ENCODE measurements at places on chromosomes 13 and 19.
A peak's percentile ranks its signal among the peaks of the same experiment; 100 is the strongest.

DNA sequence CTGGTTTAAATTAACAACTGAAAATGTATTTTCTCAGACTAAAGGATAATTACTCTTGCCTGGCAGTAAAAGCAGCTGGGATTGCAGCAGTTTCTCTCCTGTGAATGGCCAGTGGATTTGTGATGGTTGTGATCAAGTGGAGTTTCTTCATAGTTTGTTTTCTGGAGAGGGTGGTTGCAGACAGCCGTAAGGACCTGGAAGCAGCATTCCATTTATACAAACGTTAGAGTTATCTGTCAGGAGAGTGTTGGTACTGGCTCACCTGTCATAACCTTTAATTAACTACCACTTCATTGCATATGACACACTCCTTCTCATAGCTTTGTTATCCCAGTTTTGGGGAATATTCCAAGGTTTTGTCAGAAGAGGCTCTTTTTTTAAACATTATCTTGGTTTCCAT is 258.4 kb upstream of the SLC10A2 start:
- peak; percentile 11 for DNase-seq

DNA sequence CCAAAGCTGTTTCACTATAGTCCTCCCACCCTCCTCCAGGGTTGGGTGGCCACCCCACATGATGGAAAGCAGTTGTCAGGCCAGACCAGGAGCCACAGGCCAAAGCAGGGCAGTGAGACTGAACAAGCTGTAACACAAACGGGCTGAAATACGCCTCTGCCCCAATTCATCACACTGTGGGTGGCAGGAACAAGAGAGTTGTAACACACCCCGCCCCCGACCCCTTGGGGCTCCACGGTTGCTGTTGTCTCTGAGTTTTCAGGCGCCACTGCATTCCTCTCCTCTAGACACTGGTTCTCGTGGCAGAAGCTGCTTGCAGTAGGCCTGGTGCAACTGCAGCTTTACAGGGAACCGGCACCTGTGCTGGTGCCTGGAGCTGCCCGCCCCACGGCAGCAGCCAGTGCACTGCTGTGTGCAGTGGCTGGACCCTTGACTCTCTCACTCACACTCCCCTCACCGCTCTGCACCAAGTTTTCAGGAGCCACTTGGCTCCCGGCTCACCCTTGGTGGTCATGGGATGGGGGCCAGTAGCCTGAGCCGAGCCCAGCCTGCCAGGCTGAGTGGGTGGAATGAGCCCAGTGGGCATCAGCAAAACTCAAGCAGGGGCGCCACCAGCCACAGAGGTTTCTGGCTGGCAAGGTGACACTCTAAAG is 1314.5 kb upstream of the MIR17HG start:
- DNase-seq, result no peak

GRCh38 chr13:91169321-91170050 is 178.0 kb upstream of the MIR17HG start:
- DNase-seq, result no peak

- peak; percentile 22 for DNase-seq
Observed at GRCh38 chr19:45103156-45103507, 10.2 kb downstream of the PPP1R37 start.

- no peak for DNase-seq
Observed at GRCh38 chr13:46170268-46170667, 11.7 kb downstream of the LCP1 start.

DNA sequence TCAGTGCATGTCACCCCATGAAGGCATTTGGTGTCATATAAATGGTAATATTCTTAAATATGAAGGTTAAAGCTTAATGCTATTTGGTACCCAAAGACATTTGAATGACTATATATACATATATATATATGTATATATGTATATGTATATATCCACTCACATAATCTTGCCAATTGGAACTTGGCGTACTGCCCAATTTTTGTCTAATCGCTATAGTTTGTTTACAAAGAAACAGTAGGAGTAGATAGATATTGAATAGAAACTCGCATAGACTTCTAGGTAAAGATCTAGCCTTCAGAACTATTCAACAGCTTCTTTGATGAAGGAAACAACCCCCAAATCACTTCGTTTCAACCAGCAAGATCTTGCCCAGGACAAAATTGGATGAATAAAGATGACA is 24.1 kb downstream of the KLF5 start:
- DNase-seq, result no peak

DNA sequence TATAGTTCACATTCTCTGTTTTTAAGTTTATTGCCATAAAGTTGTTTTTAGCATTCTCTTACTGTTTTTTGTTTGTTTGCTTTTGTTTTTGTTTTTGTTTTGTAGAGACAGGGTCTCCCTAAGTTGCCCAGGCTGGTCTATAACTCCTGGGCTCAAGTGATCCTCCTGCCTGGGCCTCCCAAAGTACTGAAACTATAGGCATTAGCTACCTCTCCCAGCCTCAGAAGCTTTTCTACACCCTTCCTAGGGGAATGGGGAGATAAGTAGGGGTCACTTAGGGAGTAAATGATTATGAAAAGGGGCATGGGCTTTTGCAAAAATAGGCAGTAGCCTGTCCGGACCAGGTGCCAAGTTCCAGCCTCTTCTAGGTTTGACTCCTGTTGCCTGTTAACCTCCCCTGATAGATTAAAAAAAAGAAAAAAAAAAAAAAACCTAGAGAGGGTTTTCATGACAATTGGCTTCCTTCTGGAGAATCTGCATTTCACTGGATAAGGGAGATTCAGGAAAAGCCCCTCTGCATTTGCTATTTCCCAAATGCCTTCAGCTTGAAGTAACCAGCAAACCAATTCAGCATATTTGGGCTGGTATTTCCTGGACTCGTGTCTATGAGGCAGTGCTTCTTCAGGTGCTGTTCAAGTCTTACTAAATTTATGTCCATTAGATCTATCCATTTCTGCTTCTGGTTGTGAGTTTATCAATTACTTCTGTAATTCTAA is 216.8 kb downstream of the TM9SF2 start:
- DNase-seq, result no peak

DNA sequence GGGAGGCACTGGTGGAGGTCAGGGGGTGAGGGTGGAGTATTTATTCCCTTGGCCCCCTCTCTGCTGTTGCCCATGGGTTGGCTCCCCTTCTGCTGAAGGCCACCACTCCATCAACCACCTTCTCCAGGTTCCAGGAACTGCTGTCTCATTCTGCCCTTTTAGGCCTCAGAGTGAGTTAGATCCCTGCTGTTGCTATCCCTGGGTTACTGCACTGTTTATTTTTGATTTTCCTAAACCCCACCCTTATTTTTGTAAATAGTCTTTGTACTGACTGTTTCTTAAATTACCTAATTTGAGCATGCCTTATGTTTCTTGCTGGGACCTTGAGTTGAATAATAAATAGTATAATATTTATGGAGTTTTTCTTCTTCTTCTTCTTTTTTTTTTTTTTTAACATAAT is 132.8 kb downstream of the RGCC start:
- DNase-seq, result no peak

DNA sequence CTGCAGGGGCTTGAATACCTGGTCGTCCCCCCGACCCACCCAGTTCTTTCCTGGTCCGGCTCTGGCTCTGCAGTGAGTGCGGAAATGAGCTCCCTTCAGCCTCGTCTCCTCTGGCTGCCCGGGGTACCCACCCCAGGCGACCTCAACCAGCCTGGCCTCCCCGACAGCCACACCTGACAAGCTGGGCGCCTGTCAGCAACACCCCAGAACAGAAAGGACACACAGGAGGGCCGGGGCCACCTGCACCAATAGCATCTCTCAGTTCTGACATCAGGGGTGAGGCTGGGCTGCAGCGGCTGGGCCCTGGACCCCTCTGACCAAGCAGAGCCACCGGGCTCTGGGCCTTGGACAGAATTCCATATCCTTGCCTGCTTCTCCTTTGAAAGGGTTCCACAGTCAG is 19.7 kb downstream of the SUGP1 start:
- DNase-seq, result no peak

DNA sequence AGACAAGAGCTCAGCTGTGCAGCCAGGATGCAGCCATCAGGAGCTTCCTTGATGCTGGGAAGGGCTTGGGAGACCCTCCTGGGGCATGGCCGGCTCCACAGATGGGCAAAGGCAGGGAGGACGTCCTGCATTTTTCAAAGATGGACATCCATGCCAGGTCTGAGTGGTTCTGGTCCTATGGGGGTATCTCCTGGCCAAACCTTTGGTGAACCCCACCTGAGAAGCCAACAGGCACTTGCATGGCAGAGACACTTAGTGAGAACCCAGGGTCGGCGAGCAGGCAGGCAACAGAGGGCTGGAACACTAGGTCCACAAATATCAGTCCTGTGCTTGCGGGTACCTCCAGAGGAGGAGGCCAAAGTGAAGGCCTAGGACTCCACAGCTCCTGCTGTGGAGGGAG is 70.0 kb downstream of the KCTD15 start:
- no peak for DNase-seq

DNA sequence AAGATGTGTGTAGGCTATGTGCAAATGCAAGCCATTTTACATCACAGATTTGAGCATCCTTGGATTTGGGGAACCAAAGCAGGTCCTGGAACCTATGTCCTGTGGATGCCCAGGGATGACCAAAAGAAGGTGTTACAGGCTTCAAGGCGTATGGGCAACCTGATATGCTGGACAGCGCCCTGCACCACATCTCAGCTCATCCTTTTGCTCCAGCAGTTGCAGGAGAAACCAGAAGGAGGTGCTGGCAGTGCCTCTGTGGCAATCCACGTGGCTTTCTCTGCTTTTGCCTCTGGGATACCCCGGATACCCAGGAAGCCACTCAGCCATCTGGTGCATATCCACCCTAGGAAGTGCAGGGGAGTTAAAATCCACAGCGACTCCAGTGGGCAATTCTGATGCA is 110.3 kb upstream of the VSTM2B start:
- DNase-seq, result no peak

GRCh38 chr19:5907241-5907640 is 2.6 kb downstream of the VMAC start:
- DNase-seq, result no peak

DNA sequence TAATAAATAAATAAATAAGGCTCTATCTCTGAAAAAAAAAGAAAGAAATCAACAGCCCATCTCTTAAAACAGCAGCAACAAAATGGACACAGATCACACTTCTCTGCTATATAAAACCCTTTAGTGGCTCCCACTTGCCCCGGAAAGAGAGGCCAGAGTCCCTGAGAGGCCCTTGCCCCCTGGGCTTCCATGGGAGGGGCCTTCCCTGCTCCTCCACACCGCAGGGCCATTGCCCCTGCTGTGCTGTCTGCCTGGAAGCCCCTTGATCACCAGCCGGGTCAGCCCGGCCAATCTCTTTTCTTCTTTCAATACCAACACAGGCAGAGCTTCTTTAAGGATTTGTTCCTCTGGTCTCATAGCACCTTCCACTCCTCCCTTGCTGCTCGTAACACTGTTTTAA is 171.1 kb downstream of the URI1 start:
- no peak for DNase-seq

GRCh38 chr13:39765801-39766463 is 110.5 kb downstream of the COG6 start:
- DNase-seq, result peak; percentile 40

GRCh38 chr13:72541674-72542073 is 185.8 kb downstream of the MZT1 start:
- DNase-seq, result no peak

GRCh38 chr13:36817996-36818803 is 822 bp upstream of the RFXAP start:
- DNase-seq, result no peak

DNA sequence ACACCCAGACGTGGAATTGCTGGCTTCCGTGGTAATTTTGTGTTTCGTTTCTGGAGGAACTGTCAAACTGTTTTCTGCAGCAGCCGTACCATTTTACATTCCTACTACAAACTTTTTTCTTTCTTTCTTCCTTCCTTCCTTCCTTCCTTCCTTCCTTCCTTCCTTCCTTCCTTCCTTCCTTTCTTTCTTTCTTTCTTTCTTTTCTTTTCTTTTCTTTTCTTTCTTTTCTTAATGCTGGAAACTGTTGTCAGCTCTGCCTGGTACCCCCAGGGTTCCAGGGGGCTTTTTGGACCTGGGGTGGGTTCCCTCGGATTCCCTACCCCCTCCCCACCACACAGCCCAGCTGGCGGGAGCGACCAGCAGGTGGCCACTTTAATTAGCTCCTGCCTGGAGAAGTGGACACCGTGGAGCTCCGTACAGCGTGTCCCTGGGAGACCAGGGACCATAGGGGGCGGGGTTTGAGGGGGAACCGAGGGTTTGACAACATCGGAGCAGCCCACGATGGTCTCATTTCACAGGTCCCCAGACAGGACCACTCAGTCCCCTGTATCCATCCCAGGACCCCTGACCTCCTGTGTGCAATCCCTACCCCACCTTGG is 24.4 kb downstream of the CELF5 start:
- DNase-seq, result no peak

- DNase-seq, result no peak
Observed at GRCh38 chr19:32767951-32768679, 48.5 kb downstream of the TDRD12 start.

GRCh38 chr13:112053167-112053743 is 13.7 kb upstream of the SOX1 start:
- no peak for DNase-seq

- DNase-seq, result peak; percentile 34
Observed at GRCh38 chr19:18763674-18764590, 27.2 kb downstream of the COMP start.

- no peak for DNase-seq
Observed at GRCh38 chr13:44347301-44347700, 26.3 kb upstream of the SERP2 start.

DNA sequence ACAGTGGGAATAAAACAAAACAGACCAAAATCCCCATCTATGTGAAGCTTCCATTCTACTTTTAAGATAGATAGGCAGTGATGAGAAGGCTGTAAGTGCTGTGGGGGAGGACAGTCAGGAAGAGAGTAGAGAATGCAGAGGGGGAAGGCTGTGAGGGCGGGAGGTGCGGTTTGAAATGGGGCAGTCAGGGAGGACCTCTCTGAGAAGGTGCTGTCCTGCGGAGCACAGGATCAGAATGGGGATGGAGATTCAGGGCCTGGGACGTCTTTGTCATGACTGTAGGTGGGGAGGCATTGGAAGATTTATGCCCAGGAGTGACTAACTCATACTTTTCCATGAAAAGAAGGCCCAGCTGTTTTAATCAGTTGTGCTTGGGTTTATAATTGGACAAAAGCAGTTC is 3.9 kb upstream of the GPR183 start:
- peak; percentile 42 for DNase-seq

DNA sequence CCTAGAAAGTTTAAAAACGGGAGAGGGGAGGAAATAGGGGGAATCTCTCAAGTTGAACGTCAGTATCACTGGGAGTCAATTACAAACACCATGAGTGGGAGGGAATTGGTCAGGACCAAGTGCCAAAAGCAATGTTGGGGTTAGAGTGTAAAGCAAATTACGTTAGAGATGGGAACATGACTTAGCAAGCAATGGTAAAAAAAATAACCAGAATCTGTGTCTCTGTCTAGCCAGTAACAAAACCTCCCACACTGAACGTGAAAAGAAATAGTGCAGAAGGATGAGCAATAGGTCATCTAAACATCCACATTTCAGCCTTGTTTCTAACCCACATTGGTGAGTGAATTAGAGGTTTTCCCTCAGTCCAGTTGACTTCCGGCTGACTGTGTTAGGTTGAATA is 242.2 kb downstream of the COG6 start:
- no peak for DNase-seq

GRCh38 chr13:71861769-71862458 is 5.1 kb downstream of the DACH1 start:
- DNase-seq, result no peak

- no peak for DNase-seq
Observed at GRCh38 chr13:54317722-54318121, 1289.1 kb downstream of the OLFM4 start.

- no peak for DNase-seq
Observed at GRCh38 chr13:103615771-103616170, 549.6 kb upstream of the SLC10A2 start.

- no peak for DNase-seq
Observed at GRCh38 chr13:21672287-21672680, 1.4 kb downstream of the FGF9 start.

All from fibroblast of upper back skin (primary cell).